ENCODE measurements at places on chromosomes 11 and 22.
A peak's percentile ranks its signal among the peaks of the same experiment; 100 is the strongest.

- DNase-seq, result no peak
Measured at GRCh38 chr11:121649798-121650197, 197.0 kb upstream of the SORL1-AS1 start.

DNA sequence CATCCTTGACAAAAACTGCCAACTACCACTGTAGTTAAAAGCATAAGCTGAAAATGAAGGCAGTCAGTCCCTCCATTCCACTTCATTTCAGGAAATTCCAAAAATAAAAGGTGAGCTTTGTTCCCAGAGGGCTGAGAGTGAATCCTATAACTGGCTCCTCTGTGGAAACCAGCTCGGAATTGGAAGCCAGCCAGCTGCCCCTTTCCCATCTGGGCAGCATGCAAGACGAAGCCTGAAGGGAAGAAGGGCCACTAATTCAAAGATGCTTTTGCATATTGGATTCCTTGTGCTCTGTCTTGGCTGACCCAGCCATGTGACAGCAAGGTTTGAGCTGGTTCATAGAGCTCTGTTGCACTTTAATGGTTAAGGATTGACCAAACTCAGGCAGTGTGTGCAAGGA is 83.4 kb downstream of the ALX4 start:
- DNase-seq, result no peak

GRCh38 chr11:1628506-1629325 is 859 bp upstream of the KRTAP5-5 start:
- DNase-seq, result no peak

- no peak for DNase-seq
Measured at GRCh38 chr11:12516387-12517105, 139.2 kb downstream of the PARVA start.

DNA sequence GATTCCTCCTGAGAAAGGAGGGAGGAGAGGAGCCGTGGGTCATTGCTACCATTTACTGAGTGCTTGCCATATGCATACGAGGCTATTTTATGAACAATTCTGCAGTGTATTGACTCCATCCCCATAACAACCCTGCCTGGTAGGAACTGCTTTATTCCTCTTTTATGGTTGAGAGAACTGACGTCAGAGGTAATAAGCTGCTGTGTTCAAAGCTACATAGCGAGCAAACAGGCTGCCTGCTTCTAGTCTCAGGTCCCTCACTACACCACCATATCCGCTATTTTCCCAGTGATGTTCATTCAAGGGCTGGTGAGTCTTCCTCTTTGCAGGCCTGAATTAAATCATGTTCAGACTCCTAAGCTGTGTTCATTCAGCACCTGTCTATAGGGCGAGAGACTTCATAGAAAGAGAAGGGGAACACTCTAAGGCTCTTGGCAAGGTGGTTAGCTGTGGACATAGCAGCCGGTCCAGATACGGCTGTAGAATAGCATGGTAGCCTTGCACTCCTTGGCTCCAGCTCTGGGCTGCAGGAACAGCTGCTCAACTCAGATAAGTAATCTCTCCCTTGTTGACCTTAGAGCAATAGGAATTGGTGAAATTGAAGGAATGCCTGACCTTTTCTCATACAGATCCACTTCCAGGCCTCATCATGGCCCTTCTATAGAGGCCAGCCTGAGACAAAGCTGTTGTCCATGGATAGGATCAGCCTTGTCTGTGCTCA is 82.6 kb downstream of the MICAL2 start:
- DNase-seq, result no peak

- no peak for DNase-seq
Measured at GRCh38 chr11:11177156-11177808, 175.8 kb downstream of the CSNK2A3 start.

GRCh38 chr22:36055376-36056295 is 27.0 kb upstream of the RBFOX2 start:
- peak; percentile 71 for DNase-seq

- DNase-seq, result no peak
Measured at GRCh38 chr11:22244986-22245592, 52.2 kb downstream of the ANO5 start.

All from DMS 273 treated with DMSO at 0.1 percent for 48 hours (cell line).